ENCODE measurements at places on chromosomes 2 and 18.
A peak's percentile ranks its signal among the peaks of the same experiment; 100 is the strongest.

DNA sequence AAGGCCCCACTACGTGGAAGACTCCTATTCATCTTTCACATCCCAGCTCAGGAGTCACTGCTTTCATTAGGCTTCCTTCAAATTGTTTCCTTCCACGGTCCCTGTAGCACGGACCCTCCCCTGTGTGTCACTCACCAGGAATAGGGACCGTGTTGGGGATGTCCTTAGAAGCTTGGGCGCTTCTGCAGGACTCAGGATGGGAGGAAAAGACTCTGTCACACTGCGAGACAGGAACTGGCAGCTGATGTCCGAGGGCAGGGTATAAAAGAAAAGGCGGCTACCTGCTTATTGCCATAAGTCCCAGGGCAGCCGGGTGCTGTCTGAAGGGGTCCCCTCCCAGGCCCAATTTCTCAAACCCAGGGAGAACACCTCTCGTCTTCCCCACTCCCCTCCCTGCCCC lies 79.1 kb downstream of the BCL2L11 start:
- no peak for DNase-seq

DNA sequence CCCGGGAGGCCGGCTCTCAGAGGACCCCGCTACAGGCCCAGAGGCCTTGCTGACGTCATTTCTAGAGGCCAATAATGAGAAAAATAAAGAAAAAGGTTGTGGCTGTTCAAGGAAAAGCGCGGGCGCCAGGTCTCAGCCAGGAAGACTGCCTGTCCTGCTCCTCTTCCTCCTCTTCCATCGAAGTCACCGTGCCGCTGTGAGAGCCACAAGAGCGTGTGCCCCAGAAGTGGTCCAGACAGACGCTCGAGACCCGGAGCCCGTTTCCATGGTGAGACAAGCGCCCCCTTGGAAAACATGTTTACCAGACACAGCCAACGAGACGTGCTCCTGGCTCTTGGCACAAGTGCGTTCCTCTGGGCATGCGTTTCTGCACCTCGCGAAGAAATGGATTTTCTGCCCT lies 210.5 kb downstream of the HDAC4 start:
- no peak for DNase-seq

- DNase-seq = no peak
Observed at GRCh38 chr2:148615381-148615841, 29.1 kb upstream of the EPC2 start.

- no peak for DNase-seq
Observed at GRCh38 chr18:65753520-65753919, 2.7 kb downstream of the CDH7 start.

GRCh38 chr18:12242658-12243260 lies 11.4 kb upstream of the CIDEA start:
- DNase-seq = no peak

DNA sequence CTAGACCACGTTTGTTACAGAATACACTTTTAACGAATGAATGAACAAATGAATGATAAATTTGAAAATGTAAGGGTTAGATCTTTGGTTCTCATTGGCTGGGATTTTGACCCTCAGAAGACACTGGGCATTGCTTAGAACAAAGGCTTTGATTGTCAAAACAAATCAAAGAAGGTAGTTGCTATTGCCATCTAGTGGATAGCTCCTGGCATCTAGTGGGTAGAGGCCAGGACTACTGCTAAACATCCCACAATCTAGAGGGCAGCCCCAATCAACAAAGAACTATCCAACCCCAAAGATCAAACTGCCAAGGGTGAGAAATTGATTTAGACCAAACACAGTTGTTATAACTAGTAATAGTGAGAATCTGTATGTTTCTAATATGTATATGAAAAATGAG lies 552.3 kb downstream of the KCNJ3 start:
- no peak for DNase-seq

DNA sequence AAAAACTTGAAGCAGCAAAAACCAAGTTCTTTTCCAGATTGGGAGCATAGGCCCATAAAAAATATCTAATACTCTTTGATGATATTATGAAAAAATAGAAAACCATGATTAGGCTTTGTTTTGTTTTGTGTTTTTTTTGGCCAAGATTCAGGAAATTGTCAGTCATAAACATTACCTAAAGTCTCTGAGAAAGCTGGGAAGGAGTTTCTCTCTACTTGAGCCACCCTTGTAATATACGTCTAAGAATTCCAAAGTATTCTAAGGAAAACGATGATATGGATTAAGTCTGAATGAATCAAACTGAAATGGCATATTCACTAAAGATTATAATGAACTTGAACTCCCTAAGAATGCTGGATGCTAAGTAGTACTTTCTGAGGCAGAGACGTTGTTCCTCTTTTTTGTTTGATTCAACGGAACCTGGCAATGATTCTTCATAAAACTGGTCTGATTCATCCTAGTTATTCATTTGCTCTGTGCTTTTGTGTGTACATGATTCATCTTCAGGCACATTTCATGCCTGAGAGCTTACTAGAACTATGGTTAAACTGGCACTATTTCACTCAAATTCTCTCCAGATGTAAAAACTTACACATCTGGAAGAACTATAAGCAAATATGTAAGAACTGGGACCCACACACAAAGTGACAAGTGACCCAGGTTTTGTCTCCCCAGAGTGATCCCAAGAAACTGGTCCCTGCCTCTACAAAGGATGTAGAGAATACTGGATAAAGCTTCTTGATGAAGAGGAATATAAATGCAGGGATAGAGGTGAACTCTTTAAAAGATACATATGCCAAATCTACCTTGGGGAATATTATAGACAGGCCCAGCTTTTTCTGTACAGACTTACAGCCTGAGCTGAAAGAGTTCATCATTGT lies 159.7 kb downstream of the DOCK10 start:
- no peak for DNase-seq

DNA sequence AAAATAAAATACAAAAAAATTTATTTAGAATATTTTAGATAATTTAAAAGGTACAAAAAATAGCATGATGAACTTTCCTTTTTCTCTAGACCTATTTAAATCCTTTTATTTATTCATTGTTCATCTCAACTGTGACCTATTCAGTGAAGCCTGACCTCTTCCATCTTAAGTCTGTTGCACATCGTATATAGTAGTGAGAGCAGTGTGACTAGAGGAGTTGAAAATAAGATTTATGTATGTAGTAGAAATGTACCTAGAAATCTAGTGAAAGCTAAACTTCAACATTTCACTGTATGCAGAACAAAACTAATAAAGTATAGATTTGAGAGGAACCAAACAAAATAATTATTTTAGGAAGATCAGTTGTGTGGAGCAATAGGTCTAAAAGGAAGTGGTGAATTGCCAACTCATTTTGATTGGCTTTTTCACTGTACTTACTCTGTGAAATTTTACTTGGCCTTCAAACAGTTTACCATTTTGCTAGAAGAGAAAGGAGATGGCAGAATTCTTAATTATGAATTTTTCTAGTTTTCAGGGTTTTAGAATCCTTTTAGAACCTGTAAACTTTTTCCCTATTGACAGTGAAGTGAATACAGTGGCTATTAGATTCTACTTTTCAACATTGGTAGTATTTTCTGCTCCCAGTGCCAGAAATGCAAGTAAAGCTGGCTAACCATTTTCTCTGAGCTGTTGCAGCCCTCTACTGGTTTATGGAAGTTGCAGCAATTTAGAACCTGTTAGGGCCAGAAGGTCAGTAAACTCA lies 11.0 kb downstream of the ANKRD12 start:
- peak; percentile 77 for DNase-seq

GRCh38 chr2:118845522-118846441 lies 1.7 kb downstream of the EN1 start:
- DNase-seq = no peak

- no peak for DNase-seq
Observed at GRCh38 chr2:158197940-158198339, 96.3 kb downstream of the UPP2 start.

DNA sequence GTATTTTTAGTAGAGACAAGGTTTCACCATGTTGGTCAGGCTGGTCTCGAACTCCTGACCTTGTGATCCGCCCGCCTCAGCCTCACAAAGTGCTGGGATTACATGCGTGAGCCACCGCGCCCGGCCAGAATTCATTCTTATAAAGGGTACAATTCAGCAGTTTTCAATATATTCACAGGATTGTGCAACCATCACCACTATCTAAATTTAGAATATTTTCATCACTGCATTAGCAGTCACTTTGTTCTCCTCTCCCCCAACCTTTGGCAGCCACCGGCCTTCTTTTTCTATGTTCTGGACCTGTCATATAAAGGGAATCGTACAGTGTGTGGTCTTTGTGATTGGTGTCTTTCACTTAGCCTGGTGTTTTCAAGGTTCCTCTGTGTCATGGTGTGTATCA lies 40.7 kb downstream of the TCF7L1 start:
- DNase-seq = no peak
